ENCODE measurements at places on chromosomes 1 and 21. TPM values are rescaled to one million over a fixed set of nuclear protein-coding genes. Genes with fewer than 3 reads are reported as not detected.

HEYL gene
- total RNA-seq = not detected

- H3K27ac ChIP-seq = no peak overlapping the region
- H3K36me3 ChIP-seq = peaks cover 5% of the 10 kb centered on the region
- H3K4me1 ChIP-seq = peaks cover 18% of the 10 kb centered on the region
These were observed 636 bp upstream of the CAMK2N1 start for GRCh38 chr1:20486457-20487235.

GRCh38 chr1:214136324-214136919 lies 144.5 kb upstream of the SMYD2 start:
- no peak for DNase-seq
- no peak overlapping the region for H3K27ac ChIP-seq
- no peaks in the 10 kb centered on the region for H3K4me1 ChIP-seq
- H3K36me3 ChIP-seq = no peaks in the 10 kb centered on the region
- H3K4me3 ChIP-seq = no peak overlapping the region
- H3K27me3 ChIP-seq = peaks cover 21% of the 10 kb centered on the region

DNA sequence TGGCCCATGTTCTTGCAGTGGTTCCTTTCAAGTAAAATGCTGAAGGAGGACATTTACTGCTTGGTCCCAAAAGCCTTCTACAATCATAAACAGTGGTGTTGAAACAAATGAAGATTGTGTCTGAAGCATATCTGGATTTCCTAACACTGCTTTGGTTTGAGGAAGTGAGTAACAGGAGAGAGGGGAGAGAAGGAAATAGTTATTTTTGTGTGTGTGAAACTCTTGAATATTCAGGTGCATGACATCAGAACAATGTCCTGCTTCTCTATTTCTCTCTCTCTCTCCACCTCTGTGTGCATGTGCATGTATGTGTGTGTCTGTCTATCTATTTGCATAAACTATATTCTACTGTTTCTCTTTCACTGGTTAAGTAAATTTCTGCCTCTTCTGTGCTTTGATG lies 61.4 kb upstream of the TNFSF18 start:
- H3K4me3 ChIP-seq = no peak overlapping the region
- H3K27ac ChIP-seq = no peak overlapping the region
- DNase-seq = no peak
- peaks cover 6% of the 10 kb centered on the region for H3K4me1 ChIP-seq
- peaks cover 2% of the 10 kb centered on the region for H3K27me3 ChIP-seq

GRCh38 chr1:201594575-201595245 lies 55.8 kb downstream of the NAV1 start:
- DNase-seq = no peak
- peaks cover 3% of the 10 kb centered on the region for H3K27me3 ChIP-seq
- no peaks in the 10 kb centered on the region for H3K36me3 ChIP-seq
- no peak overlapping the region for H3K27ac ChIP-seq
- H3K4me3 ChIP-seq = no peak overlapping the region
- H3K4me1 ChIP-seq = no peaks in the 10 kb centered on the region

DNA sequence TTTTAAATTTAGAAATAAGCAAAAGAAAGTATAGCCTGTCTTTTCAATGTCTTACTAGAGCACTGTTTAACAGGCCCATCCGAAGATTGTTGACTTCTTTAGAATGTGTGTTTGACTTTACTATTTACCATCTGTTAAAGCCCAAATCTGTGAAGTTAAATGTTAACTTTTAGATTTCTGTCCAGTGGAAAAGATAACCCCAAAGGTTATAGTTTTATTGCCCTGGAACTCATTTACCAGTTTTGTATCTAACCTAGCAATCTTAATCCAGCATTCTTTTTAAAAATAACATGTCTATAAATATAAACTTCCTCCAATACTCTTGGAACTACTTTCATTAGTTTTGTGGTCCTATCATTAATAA lies 37.9 kb downstream of the SNRPE start:
- peaks cover 4% of the 10 kb centered on the region for H3K36me3 ChIP-seq
- no peaks in the 10 kb centered on the region for H3K4me1 ChIP-seq
- peaks cover 5% of the 10 kb centered on the region for H3K27me3 ChIP-seq
- H3K4me3 ChIP-seq = no peak overlapping the region
- DNase-seq = no peak
- H3K27ac ChIP-seq = no peak overlapping the region
